ENCODE measurements at places on chromosomes 13 and 19.

DNA sequence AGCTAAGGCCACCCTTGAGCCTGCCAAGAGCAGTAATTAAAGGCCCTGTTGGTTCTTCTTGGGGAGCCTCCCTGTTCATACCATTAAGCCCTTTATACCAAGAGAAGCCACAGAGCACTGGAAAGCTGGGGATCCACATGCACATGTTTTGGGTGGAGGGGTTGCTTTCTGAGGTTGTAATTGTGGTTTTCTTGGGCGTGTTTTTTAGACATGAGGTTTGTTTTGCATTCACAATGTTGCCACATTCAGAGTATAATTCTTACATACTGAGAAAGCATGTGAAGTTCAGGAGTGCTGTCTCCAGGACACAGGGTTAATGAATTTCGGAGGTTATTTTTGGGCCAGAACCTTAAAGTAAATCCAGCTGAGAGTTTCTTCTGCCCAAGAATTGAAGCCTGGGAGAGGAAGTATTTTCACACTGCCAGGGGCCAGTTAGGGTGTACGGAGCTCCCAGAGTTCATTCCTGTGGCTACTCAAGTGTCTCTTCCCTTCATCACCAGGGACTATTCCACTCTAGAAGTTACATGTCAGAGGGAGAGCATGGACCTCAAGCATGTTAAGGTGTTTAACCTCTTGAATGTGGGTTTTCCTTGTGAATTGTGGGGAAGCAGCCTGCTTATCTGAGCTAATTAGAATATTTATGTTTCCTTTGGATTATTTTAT, 37.0 kb downstream of the ZNF136 start:
- no peak for DNase-seq

DNA sequence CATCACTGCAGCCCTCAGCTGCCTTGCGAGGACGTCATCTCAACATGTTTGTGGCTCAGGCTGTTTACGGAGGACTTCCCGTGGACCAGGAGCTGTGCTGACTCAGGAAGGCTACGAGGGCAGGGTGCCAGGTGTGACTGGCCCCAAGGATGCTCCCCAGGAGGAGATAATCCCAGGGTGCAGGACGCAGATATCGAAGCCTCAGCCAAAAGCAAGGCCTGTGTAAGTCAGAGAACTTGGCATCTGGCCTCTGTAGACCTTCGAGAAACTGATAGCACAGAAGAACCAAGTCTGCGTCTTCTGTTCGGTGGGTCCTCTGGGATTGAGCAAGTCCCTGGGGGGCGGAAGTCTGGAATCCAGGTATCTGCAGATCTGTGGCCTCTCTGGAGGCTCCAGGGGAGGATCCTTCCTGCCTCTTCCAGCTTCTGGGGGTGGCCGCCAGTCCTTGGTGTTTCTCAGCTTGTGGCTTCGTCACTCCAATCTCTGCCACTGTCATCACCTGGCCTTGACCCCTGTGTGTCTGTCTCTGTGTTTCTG, 2.6 kb upstream of the DOHH start:
- no peak for DNase-seq

DNA sequence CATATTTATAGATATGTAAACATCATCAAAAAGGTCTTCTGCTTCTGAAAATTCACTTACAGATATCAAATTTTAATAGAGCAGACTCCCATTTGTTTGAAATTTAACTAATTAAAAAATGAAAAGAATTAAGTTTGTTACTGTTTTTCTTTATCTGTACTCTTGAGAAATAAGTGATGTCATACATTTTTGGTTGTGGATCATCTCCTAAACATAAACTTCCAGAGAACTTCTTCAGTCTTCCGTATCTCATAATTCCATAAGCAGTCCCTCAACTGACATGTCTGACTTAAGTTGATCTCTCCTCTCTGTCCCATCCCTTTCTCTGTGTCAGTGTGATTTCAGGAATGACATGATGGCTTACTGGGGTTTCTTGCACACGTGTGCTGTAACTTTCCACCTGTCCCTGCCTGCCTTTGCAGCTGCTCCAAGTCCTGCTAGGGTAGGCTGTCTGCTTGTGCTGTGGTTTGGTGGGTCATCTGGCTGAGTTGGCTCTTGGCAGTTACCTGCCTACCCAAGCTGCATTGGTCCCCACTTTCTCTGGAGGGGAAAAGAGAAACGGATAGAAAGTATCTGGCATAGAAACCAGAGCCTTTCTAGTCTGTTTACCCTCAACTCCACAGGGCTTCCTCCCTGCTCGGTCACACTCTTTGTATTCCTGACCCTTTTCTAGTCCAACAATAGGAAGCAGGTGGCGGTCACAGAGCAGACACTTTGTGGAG, 127.1 kb downstream of the GGACT start:
- DNase-seq: no peak

GRCh38 chr19:11481534-11482383, 913 bp upstream of the ELAVL3 start:
- DNase-seq: peak; percentile 72

DNA sequence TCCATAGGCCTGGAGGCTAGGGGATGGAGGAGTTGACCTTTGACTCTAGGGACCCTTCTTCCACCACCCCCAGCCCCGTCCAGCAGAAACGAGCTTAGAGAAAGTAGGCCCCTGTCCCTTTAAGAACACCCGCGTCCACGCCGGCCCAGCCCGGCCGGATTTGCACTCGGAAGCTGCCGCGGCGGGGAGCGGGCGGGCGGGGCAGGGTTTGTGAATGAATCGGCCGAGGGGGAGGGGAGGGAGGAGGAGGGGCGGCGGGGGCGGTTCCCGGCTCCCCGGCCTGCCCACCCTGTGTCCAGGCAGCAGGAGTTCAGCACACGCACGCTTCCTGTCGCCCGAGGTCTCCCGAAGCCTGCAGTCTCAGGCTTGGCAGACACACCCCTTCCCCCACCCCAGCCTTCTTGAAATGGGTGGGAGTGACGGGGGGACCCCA, 1.5 kb downstream of the UNC13A start:
- no peak for DNase-seq

GRCh38 chr19:54484451-54484850, 11.4 kb upstream of the CDC42EP5 start:
- no peak for DNase-seq

DNA sequence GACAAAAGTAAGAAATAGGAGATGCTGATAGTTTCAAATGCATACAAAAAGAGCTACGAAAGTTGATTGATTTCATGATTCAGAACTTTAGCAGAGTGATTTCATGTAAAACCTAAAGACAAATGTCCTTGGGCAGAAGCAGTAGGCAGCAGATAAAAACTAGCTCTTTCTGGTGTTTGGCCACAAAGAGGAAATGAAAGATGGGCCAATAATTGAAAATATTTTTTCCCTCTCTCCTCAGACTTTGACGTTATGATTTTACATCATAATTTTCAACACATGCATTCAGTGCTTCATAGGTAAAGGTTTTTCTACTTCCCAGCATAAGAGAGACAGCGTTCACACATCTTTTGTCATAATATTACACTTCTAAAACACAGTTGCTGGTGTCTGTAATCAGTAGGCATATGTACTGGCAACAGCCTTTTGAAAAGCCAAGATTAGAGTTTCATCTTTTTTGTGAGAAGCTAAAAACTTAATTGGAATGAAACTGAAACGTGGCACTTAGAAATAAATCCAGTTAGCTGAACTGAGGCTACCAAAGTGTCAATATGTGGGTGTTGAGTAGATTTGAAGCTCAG, 9.3 kb downstream of the SCEL start:
- DNase-seq: no peak

GRCh38 chr13:44266305-44266704, 107.3 kb upstream of the SERP2 start:
- DNase-seq: no peak

DNA sequence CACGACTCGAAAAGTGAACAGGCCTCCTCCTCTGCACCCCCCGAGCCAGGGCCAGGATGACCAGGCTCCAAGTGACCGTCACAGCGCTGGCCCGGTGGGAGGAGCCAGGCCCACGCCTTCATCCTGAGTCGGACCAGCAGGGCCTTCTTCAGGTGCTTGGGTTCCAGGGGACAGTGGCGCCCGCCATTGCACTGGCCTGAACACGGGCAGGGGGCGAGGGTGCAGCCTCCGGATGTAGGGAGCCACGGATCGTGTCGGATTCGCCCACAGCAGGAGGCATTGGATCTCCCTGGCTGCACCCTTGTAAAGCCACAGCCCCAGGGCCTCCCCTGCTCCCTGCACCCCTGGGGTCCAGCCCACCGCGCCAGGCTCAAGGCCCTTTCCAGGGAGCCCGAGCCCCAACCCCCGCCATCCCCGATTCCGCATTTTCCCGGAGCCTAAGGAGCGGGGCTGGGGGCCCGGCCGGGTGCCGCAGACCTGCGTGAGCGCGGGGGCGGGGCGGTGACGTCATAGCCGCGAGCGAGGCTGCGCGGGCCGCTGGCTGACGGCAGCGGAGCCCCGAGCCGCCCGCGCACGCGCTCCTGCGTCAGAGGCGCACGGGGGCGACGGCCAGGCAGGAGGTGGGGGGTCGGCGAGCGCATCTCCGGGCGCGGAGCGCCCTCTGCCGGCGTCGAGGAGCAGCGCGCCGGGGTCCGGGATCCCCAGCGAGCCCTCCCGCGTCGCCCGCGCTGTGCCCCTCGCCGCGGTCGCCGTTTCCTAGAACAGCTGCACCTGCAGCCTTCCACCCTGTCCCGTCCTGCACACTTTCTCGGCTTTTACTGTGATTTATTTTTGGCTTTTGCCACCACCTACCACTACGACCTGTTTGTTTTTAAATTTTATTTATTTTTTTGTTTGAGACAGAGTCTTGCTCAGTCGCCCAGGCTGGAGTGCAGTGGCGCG, 1.5 kb upstream of the ATP5F1D start:
- no peak for DNase-seq

DNA sequence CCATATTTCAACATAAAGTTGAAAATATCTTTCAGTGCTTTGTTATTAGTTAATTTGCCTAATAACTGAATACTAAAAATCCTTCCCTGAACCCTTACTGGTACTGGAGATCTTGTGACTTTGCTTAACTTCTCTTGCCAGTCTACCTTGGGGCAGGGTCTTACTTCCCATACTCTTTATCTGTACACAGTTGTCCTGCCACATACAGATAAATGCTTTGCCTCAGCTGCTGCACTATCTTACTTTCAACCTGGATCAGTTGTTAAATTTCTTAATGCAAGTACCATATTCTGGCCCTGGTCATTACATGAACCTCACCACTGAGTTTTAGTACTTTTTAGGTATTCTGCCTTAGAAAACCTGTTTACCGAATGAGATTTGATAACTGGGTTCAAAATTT, 107.6 kb downstream of the PIBF1 start:
- no peak for DNase-seq
